ENCODE measurements at places on chromosomes 1 and 21.
A peak's percentile ranks its signal among the peaks of the same experiment; 100 is the strongest.

GRCh38 chr1:166700696-166701095 lies 138.6 kb upstream of the POGK start:
- no peak for DNase-seq

GRCh38 chr1:105359457-105359856 lies 1609.8 kb downstream of the AMY1C start:
- DNase-seq = no peak

DNA sequence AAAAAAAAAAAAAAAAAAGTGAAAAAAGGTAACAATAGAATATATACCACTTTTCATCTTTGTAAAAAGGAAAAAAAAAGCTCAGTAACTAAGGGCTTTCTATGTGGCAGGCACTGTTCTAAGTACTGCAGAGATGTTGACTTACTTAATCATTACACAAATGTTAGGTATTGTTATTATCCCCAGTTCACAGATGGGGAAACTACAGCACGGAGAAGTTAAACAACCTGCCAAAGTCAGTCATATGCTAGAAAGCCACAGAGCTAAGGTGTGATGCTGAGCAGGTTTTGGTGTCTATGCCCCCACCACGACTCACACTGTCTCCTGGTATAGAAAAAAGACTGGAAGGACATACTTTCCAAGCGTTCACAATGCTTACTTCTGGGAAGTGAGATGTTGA lies 6.6 kb upstream of the PNRC2 start:
- DNase-seq = no peak

GRCh38 chr21:33839806-33840205 lies 75.8 kb downstream of the ATP5PO start:
- no peak for DNase-seq

DNA sequence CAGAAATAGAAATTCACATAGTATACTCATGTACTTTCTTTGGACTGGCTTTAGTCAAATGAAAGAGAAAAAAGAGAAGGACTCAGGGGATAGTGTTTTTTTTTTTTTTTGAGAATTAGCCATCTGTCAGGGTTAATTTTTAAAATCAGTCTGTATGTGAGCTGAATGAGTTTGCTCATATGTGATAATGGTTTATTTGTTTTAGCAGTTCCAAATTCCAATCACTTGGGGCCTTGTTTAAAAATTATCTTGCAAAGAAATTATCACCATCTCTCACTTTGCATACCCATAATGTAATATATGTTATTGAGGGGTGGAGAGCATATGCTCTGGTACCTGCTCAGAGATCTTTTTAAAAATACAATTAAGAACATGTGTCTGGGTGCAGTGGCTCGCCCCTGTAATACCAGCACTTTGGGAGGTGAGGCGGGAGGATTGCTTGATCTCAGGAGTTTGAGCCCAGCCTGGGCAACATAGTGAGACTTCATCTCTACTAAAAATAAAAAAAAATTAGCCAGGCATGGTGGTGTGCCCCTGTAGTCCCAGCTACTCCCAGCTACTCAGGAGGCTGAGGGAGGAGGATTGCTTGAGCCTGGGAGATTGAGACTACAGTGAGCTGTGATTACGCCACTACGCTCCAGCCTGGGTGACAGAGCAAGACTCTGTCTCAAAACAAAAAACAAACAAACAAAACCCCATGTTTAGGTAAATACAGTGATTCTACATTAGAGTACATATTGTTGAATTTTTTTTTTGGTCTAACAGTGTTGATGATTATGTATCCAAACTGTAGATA lies 19.7 kb downstream of the GNAI3 start:
- DNase-seq = no peak

- DNase-seq = no peak
Measured at GRCh38 chr1:246517391-246517790, 10.3 kb upstream of the SMYD3 start.

DNA sequence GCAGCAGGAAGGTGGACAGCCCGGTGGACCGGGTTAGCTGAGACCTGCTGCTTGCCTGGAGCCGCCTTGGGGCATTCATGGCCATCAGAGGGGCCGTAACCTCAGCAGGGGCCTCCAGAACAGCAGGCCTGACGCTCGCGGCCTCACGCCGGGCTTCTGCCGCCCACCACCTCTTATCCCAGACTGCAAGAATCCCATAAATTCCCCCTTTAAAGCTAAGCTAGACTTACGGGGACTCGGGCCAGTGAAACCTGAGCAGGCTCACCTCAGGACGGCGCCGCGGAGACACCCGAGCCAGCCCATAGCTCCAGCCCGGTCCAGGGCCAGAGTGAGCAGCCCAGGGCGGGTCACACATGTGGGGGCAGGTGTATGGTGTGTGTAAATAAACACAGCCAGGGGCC lies 132.3 kb downstream of the GLIS1 start:
- DNase-seq = no peak

DNA sequence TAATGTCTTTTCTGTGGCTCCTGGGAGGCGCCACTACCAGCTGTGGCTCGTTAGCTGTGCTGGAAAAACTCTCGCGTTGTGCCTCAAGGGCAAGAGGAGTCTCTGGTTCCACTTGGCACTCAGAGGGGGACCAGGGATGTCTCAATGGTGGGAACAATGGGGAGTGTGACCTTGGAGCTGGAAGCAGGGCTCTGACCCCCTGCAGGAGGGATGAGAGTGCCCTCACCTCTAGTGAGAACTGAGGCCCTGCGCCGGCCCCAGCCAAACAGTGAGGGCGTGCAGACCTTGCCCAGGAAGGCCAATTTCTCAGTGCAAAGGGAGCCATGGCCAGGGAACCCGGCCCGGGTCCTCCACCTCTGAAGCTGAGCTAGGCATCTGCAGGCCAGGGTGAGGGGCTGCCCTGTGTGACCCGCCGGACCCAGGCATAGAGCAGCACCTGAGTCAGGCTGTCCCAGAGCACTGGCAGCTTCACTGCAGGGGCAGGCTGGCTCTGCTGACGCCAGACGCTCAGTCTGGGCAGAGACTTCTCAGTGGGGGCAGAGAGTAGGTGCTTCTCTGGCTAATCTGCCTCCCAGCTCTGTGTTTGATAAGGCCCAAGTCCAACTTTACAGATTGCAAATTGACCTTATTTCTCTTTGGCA lies 1.8 kb downstream of the RD3 start:
- DNase-seq = no peak

GRCh38 chr1:119774746-119775490 lies 6.2 kb upstream of the HMGCS2 start:
- DNase-seq = no peak

DNA sequence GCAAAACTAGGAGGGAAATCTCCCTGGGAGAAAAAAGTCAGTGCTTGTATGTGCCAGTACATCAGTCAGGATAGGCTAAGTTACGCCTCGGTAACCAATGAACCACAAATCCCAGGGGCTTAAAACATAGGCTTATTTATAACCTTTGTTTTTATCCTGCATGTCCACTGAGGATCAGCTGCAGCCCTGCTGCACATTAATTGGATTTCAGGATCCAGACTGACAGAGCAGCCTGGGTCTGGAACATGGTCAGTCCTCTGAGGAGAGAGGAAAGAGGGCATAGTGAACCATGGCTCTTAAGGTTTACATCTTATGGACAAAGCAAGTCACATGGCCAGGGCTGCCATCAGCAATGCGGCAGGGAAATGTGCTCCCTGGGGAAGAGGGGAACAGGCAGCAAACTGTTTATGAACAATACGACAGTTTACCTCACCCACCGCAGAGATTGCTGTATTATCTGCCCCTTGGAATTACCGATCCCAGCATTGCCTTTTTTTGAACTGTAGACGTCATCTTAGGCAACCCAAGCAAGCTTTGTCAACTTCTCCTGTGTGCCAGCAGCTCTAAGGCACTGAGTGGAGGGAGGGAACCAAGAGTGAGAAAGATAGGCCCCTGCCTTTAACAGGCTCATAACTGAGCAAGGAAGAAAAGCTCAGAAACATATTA lies 9.1 kb upstream of the SPRR4 start:
- DNase-seq = no peak

GRCh38 chr1:173661763-173662162 lies 7.9 kb downstream of the ANKRD45 start:
- no peak for DNase-seq

DNA sequence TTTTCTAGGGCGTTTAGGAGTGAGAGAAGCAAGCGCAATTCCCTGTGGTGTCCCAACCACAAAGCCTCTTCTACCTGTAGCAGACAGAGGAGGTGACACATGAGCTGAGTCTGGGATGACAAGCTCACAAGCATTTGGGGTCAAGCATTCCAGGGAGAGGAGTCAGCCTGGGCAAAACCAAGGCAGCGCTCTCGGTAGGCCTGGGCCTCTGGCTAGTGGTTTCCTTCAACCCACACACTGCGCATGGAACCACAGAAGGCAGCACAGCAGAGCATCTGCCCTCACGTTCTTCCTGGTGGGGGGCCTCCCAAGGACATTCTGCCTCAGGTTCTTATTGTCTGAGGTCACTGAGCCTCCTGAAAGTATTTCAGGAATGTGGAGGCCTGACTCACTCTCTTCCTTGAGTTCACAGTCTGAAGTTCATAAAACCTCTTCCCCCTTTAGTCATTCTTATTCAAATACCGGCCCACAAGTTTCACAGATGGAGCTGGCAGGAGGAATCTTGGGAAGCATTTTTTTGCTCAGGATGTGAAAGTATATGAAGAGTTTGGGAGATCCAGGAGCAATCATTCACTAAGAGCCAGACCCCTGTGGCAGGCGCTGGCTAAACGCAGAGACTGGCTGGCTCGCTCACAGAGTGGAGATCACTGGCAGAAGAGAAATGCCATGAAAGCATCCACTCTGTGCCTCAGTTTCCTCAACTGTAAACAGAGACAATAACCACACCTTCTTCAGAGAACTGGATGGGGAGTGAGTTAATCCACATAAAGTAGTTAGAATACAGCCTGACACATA lies 26.8 kb downstream of the CCN1 start:
- peak; percentile 100 for DNase-seq

GRCh38 chr1:24104854-24105253 lies 7.1 kb downstream of the MYOM3 start:
- no peak for DNase-seq

DNA sequence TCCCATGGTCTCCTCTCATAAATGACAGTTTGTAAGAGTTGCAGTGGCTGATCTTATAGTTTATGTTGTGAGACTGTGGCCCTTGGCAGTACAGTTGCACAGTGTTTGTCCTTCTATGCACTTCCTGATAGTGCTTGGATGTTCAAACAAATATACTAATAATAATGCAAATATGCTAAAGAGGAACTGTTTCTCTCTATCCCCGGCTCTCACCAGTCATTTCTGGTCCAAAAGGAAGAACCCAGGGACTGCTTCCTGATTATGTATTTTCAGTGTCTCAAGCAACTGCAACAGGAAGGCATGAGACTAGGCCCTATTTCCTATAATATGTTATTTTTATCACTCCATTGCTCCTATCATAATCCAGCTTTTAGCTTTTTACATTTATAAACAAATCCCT lies 17.0 kb upstream of the SUCO start:
- DNase-seq = no peak

- no peak for DNase-seq
Measured at GRCh38 chr1:48576565-48576964, 104.6 kb upstream of the SPATA6 start.

GRCh38 chr1:61742620-61743430 lies 545 bp downstream of the PATJ start:
- DNase-seq = no peak

GRCh38 chr1:106846656-106847055 lies 209.8 kb upstream of the PRMT6 start:
- DNase-seq = no peak

- no peak for DNase-seq
Measured at GRCh38 chr1:116942344-116942743, 32.6 kb downstream of the PTGFRN start.

GRCh38 chr1:156911577-156912298 lies 8.7 kb upstream of the LRRC71 start:
- DNase-seq = no peak

DNA sequence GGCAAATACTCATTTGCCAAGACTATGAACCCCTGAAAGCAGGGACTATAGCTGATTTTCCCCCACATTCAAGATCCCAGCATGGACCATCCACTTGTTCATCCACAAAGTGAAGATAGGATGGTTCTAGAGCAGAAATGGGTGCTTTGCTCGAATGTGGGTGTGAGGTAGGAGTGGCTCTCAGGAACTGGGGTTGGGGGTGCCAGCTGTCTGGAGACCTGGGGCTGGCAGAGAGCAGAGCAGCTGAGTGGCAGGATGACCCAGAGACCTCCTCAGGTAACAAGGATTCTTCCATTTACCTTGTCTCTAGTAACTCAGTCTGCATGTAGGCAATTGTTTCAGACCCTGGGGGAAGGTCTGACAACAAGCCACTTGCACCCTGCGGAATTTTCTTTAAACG lies 6.0 kb downstream of the S100A9 start:
- DNase-seq = no peak

- no peak for DNase-seq
Measured at GRCh38 chr1:33649759-33650158, 177.3 kb downstream of the ZSCAN20 start.

DNA sequence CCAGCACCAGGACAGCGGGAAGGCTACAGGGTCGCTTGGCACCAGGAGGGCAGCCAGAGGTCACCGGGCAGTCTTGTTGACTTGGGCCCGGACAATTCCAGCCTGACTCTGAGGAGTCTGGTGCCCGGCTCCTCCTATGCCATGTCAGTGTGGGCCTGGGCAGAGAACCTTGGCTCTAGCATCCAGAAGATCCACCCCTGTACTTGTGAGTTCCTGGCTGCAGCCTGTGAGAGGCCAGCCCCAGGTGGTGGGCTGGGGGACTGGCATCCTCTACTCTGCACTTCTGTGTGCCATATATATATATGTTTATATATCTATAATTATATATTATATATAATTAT lies 11.6 kb upstream of the PTPN7 start:
- DNase-seq = no peak

- no peak for DNase-seq
Measured at GRCh38 chr1:99758073-99758511, 8.3 kb downstream of the FRRS1 start.

GRCh38 chr1:183632964-183633363 lies 2.6 kb downstream of the ARPC5 start:
- no peak for DNase-seq

DNA sequence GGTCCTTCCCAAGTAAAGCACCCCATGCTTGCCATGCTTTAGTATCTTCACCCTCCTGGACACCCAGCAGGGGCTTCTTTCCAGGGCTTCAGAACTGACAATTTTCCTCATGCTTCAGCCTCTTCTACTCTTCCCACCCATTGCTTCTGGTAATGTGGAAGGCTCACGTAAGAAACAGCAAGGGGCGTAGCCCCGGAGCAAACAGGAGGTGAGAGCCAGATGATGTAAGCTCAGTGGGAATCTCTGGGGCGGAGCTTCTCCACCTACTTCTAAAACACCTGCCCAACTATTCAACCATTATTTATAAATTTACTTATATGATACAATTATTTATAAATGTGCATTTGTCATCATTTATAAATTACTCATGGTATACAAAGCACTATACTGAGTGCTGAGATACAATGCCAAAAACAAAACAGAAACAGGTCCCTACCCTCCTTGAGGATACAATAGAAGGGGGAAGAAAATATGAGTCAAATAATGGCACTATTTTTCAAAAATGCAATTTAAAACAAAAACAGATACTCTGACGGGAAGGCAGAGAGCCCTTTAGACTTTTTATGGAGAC lies 140.1 kb upstream of the CAMK1G start:
- DNase-seq = no peak

DNA sequence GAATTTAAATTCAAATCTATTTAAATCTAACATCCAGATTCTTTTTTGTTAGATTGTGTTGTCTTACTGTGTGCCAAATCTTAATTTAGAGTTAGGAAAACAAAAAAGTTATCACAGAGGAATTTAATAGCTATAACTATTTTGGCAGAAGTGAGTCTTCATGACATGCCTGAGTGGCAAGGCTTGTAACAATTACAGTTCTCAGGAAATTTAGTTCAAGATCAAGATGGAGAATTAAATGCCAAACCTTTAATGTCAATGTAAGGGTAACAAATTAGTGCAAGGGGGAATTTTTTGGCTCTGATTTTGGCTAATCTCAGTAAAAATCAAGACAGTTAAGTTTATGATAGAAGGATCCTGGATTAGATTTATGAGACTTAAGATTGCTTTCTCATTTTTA lies 58.4 kb downstream of the GDAP2 start:
- no peak for DNase-seq
